ENCODE measurements at places on chromosomes 6 and 20.

- no peak for DNase-seq
These were observed 33.5 kb upstream of the VSTM2L start for GRCh38 chr20:37869334-37869861.

- no peak for DNase-seq
These were observed 128.9 kb upstream of the SHLD1 start for GRCh38 chr20:5621305-5621704.

GRCh38 chr6:99905209-99906106 is 88.6 kb downstream of the MCHR2 start:
- DNase-seq, result no peak

- DNase-seq, result no peak
These were observed 20.3 kb downstream of the TBPL1 start for GRCh38 chr6:133973109-133973971.

GRCh38 chr6:44298864-44299263 is 14.3 kb downstream of the AARS2 start:
- no peak for DNase-seq

DNA sequence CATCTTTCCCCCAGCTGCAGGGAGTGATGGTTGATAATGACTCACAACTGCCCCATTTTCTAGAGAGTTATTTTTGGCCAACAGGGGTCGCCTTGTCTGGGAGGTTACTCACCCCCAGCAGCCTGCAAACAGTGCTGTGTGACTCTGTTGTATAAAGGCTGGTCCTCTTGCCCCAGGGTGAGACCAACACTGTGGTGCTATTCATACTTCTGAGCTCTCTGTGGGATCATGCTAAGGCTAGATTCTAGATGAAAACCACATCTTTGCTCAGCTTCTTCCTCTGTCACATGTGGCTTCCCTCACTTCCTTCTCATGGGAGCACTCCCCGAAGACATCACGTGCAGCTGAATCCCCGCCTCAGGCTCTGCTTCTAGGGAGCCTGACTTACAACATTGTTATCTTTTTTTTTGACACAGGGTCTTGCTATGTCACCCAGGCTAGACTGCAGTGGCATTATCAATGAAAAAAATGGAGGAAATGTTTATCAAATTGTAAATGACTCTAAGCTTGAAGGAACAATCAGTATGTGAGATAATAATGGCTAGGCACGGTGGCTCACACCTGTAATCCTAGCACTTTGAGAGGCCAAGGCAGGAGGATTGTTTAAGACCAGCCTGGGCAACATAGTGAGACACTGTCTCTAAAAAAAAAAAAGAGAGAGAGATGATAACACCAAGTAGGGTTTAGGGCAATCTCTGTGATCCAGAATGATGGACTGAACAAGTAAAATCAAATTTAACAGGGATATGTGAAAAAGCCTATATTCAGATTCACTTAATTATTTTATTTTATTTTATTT is 55.7 kb upstream of the SLC23A2 start:
- no peak for DNase-seq

DNA sequence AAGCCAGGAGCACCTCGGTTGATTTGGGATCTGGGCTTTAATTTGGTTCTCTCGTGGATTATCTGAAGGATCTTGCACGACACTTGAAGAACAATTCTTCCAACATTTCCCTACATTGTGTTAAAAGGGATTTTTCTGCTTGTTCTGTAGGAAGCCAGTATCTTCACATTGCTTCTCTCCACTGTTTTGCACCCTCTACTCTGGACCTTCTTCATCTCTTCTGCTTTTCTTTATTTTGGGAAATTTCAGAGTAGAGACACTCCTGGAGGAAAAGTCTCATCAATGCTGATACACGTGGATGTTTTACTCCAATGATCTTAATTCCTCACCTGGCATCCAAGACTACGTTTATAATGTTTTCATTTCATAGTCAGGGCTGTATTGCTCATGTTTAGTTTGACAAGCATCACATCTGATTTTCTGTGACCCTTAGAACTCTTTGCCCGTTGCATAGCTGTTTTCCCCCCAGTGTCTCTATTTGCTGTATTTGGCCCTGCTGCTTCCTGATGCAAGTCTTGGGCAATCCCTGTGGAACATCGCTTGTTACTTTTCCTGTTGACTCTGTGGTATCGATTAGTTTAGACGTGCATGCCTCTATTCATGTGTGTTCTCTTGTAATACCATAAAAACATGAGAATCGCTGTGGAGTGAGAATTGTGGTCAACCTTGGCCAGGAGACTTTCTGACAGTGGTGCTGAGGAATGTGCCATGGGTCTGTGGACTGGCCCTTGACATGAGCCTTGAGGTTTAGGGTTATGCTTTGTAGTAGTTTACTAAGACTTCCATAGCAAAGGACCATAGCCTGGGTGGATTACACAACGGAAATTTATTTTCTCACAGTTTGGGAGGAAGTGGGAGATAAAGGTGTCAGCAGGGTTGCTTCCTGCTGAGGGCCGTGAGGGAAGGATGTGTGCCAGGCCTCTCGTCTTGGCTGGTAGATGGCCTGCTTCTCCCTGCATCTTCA is 12.5 kb downstream of the PLCB1 start:
- DNase-seq, result no peak

DNA sequence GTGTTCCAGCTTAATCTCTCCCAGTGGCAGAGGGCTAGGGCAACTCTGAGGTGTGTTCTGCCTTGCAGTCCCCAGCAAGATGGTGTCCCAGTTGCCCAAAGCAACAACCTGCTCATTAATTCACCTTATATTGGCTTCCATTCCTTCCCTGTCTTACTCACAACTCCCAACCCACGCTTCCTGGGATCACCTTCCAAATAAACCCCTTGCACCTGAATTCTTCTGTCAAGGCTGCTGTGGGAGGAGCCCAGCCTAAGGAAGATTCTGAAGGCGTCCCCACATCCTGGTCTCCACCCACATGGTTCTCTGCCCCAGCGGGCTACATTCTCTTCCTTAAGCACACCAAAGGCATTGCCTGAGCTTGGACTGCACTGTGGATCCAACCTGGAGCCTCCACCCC is 116.6 kb upstream of the MAFB start:
- DNase-seq, result no peak

DNA sequence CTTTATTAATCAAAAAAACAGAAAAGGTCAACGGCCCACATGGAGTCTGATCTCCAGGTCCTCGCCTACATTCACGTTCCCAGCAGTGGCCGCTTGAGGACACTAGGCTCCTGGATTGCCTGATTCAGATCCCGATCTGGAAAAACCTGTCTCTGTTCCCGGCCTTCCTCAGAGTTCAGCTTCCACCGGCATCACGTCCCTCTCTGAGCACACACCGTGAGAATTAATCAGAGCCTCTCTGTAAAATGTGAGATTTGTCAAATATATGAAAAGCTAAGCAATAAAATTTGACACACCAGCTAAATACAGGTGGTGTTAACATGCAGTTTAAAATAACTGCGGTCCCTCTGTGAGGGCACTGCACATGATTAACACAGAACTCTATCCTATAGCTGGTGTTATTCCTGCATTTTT is 122.8 kb upstream of the COL21A1 start:
- DNase-seq, result no peak

DNA sequence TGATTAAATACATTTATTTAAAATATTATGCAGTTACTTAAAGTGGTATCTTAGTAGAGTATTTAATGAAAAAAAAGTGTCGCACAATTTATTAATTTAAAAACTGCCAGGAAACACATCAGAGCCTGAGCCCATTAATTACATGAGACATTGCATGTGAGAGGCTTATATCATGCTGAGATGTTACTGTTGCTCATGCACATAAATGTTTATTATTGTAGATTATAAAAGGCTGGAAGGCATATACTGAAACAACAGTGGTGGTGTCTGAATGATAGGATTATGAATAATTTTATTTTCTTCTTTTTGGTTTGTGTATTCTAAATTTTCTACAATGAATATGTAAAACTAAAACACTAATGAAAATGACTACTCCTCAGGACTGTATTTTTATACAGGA is 45.7 kb upstream of the TXNDC5 start:
- no peak for DNase-seq

DNA sequence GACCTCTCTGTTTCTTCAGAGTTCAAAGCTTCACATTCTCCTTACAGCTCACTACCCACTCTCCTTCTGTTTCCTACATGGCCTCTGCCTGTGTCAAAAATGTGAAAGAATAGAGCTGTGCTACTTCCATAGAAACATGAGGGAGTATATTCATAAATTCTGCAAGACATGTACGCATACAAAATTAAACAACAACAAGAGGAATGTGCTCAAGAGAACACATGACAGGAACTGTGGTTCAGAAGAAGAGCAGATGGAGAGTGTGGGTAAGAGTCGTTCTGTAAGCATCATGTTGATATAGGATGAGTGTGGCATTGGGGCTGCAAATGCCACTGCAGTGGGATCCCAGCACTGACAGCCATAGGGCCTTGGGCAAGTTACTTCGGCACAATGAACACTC is 266.6 kb upstream of the SASH1 start:
- DNase-seq, result no peak

GRCh38 chr20:10978713-10979112 is 304.9 kb upstream of the JAG1 start:
- DNase-seq, result no peak

GRCh38 chr6:4774715-4775493 is 1.3 kb upstream of the CDYL start:
- DNase-seq, result no peak

GRCh38 chr20:17966432-17967310 is 1.9 kb downstream of the SNX5 start:
- no peak for DNase-seq

DNA sequence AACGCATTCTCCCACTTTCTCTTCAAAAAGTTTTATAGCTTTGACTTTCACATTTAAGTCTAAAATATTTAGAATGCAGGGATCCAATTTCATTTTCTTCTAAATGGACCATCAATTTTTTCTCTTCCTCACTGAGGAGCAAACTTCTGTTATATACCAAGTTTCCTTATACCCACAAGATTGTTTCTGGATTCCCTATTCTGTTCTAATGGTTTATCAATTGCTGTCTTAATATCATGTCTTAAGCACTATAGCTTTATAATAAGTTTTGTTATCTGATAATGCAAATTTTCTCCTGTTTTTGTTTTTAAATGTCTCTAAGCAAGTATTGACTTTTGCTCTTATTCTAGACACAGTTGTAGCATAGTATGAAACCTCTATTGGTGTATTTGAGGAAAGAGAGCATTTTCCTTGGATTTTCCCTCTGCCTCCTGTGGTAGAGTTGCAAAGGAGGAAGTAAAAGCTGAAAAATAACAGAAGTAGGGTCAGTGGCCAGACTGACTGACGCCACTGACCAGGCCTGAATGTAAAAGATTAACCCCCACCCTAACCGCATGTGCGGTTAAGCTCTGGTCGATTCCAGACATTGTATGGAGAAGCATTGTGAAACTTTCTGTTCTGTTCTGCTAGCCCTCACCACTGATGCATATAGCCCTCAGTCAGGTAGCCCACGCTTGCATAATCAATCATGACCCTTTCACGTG is 40.3 kb downstream of the GPX5 start:
- no peak for DNase-seq

- no peak for DNase-seq
These were observed 53.9 kb upstream of the PCSK2 start for GRCh38 chr20:17172836-17173516.

DNA sequence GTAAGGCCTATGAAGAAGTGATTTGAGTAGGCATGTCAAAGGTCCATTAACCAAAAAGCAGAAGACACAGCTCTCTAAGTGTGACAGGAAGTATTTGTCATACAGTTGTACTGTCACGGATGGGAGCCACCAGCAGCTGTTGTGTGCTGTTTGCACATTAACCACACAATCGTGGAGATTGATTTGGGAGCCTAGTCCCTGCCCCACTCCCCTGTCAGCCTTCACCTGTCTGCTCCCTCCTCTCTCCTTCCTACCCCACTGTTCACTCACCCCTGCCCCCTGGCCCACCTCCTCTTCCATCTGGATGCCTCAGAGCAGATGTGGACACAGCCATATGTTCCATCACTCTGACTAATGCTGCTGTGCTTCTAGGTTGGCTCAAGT is 124.7 kb upstream of the SPACA1 start:
- DNase-seq, result no peak

GRCh38 chr6:95578106-95578410 is 723 bp downstream of the MANEA start:
- DNase-seq, result no peak

DNA sequence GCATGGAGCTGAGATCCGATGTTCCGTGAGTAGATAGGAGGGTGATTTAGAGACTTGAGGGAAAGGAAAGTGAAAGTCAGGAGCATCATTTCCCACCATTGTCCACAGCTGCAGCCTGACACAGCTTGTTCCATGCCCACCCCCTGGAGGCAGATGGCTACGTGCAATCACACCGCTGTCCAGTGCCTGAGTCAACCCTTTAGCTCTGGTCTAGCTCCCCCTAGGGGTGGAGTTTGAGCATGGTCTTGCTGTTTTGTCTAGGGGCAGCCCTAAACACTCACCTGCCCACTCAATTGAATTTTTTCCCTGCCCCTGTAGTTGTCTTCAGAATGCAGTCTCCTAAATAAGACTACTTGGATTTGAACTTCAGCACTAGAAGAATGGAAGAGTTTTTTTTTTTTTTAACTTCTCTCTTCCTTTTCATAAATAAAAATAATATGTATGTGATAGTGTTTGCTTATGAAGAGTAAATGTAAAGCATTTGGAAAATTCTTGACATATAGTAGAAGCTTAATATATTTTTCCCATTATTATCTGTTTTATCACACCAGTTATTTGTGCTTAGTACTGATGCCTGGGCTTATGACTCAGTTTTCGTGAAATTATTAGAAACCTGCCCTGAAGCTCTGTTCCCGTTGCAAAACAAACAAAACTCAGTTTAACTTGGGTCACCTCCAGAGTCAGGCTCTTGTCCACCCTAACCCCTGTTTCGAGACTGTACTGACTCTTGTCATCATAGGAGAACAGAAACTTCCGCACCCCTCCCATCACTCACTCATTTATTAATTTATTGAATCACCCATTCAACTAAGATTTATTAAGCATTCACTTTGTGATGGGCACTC is 814.8 kb downstream of the MAFB start:
- DNase-seq, result no peak

Measured in D721Med (cell line).